ENCODE measurements at places on chromosomes 12 and 14.

DNA sequence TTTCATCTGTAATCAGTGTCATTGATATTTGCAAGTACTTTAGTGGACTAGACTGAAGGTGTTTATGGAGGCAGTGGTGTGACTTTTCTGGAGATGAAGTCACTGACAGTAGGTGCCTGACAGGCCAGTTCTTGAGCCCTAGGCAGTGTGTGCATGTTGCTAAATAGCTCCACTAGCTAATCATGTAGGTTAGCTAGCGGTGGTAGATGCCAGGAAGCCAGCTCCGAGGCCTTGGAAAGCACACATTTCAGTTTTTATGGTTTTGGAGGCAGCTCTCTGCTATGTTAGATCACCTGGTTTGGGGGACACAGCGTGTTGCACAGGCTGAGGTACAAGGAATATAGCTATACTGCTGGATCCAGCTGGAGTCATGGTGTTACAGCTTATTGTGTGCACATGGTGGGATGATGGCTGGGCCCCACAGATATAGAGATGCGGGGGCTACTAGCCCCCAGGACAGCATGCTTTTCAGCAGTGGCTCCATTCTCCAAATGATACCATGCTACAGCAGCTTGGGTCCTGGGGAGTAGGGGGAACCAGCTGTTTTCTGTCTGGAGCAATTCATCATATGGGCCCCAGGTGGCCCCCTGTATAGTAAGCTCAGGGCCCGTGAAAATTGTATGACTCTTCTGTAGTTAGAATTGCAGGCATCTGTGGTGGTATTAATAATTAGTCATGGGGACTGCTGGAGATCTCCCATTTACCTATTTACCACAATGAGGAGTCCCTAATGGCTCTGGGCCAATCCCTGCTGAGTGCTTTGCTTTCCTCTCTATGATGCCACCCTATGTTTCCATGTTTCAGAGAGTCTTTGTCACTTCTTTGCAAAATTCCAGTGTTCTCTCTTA, 367.2 kb upstream of the LMO3 start:
- no peak for DNase-seq

DNA sequence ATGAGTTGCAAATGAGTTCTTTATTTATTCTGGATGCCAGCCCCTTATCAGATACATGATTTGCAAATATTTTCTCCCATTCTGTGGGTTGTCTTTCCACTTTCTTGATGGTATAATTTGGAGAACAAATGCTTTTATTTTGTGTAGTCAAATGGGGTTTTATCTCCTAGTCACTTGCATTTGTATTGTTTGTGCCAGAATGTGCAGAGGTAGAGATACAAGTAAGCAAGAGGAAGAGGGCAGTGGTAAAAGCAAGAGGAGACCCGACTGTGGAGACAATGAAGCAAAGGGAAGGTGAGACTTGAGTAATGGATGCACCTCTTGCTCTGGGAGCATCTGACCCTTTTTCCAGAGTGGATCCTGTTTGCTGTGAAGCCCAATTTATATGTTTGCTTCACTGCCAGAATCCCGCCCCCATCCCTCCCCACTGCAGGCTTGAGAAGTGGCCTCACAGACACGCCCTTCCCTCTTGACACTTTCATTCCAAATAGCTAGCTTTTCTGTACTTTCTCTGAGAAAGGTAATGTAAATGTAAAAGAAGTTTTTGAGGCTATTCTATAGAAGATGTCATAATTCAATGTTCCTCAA, 786 bp upstream of the PFKM start:
- DNase-seq = no peak

DNA sequence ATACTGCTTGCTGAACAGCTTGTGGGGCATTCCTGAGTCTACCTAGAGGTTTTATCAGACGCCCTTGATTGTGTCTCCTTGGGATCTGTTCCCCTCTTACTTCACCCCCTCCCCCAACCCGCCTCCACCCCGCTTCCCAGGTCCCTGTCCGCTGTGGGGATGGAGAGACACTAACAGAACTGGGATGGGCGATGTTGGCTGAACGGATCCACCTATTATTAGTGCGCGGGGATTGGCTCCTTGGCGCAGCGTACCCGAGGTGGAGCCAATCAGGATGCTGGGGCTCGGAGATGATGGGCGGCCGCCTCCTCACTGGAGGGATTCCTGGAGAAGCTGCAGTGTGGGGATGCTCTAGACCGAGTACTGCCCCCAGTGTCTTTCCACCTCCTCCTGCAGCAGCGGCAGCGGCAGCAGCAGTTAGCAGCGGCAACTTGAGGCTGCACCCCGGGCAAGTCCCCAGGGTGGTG, at the start of gene SYT1:
SYT1 (plus strand) TSS at position 372 of the 467 bp plus-strand sequence.
- peak; percentile 84 for DNase-seq

GRCh38 chr14:60197629-60198303, 32.6 kb upstream of the DHRS7 start:
- DNase-seq = no peak

DNA sequence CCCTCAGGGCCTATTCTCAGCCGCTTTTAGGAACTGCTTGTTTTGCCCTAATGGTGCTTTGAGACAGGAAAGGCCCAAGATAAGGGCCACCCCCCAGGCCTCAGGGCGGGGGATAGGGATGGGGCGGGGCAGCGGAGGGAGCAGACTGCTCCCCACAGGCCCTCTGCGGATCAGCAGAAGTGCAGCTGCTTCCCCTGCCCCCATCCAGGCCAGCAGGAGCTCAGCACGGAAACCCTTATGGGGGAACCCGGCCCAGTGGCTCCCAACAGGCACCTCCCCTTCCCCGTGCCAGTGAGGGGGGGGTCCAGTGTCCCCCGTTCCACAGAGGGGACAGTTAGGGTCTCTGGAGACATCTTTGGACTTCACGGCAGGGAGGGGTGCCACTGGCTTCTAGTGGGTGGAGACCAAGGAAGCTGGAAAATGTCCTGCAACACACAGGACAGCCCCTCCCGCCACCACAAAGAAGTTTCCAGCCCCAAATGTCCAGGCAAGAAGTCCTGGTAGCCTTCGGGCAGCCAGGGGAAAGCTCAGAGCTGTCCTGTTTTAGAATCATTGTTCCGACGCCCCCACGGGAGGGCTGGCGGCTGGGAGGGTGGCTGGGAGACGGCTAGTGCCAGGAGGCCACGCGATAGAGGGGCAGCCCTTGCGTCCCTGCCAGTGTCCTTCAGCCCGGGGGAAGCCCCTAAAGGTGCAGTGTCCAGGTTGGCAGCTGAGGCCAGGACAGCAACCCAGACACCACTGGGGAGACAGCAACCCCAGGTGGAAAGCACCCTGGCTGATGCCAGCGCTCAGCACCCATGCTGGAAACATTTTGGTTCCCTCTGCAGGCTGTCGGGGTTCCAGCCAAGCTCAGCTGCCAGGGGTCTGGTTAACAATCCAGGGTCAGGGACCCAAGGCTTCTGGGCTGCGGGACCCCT, 10.4 kb upstream of the GPR132 start:
- peak; percentile 33 for DNase-seq

GRCh38 chr14:105838591-105839424, 312.4 kb downstream of the TMEM121 start:
- DNase-seq = no peak

- no peak for DNase-seq
These were observed 37.3 kb upstream of the MYL2 start for GRCh38 chr12:110957652-110958051.

DNA sequence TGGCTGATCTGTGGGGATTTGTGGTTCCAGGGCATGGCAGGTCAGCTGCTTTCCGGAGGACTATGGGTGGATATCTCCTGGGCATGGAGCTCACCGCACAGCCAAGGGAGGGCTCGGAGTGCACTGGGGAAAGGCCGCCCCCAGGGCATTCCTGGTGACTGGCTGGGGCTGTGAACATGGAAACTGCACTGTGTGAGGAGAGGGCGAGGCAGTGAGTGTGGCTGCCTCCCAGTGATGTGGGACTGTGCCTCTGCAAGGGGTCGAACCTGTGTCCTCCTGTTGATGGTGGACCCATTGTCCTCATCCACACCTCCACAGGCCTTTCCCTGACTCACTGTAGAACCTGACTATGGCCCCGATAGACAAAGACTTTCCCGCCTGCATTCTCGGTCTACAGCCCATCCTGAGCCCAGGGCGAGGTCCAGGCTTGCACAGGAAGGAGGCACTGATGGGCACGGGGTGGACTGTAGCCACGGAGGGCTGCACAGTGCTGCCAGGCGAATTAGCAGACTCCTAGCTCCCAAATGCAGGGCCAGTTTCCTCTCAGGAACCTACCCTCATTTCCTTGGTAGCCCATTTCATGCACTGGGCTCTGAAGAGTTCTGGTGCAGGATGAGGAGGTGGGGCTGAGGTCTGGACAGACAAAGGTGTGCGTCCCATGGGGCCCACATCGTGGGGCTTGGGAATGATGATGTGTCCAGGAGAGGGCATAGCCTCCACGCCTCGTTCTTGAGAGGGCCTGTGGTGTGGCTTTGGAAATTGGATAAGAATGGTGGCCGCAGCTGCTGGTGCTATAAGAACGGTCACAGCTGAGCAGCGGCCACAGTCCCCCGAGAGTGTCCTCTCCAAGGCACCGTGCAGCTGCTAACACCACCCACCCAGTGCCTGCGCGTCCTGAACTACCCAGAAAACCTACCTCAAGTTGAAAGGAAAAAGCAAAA, 415.1 kb downstream of the TMEM121 start:
- no peak for DNase-seq

- no peak for DNase-seq
These were observed 121.2 kb upstream of the DAAM1 start for GRCh38 chr14:59067127-59067894.

GRCh38 chr14:79586416-79586815, 624.9 kb downstream of the DIO2 start:
- DNase-seq = no peak

- peak; percentile 77 for DNase-seq
These were observed 203.7 kb downstream of the PPM1H start for GRCh38 chr12:62731055-62731820.

GRCh38 chr12:80551897-80552296, 107.9 kb downstream of the PTPRQ start:
- peak; percentile 99 for DNase-seq

- peak; percentile 76 for DNase-seq
These were observed 150.2 kb downstream of the SRGAP1 start for GRCh38 chr12:63994704-63995103.

DNA sequence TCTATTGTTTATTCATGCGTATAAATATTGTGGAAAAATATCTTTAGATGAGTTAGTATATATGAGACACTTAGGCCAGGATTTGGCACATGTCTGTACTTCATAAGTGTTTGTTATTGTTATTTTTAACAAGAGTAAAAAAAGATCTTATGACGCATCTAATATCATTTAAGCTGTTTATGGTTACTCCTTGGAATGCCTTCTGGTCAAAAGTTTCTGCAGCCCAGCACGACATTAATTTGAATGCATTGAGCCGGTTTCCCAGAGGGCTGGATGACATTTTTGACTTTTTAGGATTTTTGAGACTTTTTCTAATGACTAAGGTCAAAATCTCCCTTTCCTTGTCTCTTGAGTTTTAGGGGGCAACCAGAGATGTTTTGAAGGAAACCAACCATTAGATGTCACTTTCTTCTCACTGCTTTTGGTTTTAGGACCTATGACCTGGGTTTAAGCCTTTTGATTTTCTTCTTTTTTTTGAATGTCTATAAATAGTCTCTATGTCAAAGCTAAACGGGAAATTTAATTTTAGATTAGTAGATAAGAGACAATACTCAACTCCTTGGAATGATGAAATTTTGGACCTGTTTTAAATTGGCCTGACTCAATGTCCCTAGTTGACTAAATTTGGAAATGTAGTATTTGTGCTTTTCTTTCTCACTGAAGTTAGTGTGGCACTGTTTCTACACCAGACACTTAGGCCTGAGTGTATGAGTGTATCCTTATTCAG, 215.5 kb downstream of the AEBP2 start:
- peak; percentile 33 for DNase-seq

DNA sequence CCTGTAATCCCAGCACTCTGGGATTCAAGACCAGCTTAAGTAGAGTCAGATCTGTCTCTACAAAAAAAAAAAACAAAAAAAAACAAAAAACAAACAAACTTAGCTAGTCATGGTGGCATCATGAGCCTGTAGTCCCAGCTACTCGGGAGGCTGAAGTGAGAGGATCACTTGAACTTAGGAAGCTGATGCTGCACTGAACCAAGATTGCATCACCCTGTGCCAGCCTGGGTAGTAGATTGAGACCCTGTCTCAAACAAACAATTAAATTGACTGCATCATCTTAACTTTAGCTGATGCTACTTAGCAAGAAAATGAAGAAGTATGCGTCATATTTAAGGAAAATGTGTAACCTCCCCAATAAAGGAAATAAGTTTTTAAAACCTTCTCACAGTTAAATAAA, 136.6 kb upstream of the ATXN7L3B start:
- no peak for DNase-seq

DNA sequence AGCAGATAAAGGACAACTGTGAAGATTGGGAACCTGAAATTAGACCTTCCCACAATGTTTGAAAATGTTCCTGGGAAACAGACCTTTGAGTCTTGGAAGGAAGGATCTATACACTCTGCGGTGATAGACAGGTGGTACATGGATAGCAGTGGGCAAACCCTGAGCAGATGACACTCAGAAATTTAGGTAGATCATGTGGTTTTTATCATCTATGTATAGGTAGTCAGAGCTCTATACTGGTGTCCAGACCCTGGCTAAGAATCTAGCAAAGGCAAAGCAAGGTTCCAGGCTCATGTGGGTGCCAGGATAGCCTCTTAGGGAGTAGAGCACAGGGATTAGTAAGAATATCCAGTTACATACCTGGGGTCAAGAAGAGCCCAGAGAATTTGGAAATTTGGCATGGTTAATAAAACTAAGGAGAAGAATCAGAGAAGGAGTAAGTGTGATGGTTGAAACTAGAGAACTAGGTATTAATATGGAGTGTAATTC, 331.2 kb upstream of the FBXO33 start:
- no peak for DNase-seq

- no peak for DNase-seq
These were observed 285.6 kb upstream of the FKBP4 start for GRCh38 chr12:2509137-2509536.

- DNase-seq = no peak
These were observed 112.2 kb upstream of the TMTC1 start for GRCh38 chr12:29895966-29896365.

DNA sequence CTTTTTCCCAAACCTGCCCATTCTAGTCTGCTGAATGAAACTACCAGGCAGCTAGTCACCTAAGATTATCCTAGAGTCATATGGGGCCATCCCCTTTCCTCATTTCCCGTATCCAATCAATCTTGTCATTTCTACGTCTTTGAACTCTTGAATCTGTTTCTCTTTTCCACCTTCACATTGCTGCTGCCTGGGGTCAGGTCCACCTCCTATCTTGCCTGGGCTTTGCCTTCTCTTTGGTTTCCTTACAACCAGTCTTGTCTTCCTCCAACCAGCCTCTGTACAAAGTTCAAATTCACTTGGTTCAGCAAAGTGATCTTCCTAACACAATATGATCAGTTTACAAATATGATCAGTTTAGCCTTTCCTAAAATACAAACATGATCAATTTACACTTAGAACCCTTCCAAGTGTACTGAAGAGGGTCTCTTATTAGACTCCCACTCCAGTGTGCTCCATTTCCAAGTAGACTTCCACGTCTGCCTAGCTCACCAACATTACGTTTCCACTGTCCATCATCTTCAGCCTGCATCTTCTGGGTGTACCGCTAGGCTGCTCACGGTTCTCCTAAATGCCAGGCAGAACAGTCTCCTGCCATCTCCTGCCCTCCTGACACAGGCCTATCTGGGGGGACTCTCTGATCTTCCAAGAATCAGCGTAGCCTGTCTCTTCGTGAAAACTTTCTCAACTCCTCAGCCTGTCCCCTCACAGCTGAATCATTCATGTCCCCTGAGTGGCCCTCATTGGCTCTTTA, 4.1 kb upstream of the ACVR1B start:
- no peak for DNase-seq

All from fibroblast of skin of right quadriceps (primary cell).